ENCODE measurements at places on chromosomes 4 and X.

- H3K27me3 ChIP-seq = peaks cover 1% of the 10 kb centered on the region
- peaks cover 3% of the 10 kb centered on the region for H3K36me3 ChIP-seq
- H3K4me1 ChIP-seq = peaks cover 4% of the 10 kb centered on the region
- no peak for DNase-seq
These were observed 20.0 kb downstream of the STBD1 start for GRCh38 chr4:76326515-76326914.

DNA sequence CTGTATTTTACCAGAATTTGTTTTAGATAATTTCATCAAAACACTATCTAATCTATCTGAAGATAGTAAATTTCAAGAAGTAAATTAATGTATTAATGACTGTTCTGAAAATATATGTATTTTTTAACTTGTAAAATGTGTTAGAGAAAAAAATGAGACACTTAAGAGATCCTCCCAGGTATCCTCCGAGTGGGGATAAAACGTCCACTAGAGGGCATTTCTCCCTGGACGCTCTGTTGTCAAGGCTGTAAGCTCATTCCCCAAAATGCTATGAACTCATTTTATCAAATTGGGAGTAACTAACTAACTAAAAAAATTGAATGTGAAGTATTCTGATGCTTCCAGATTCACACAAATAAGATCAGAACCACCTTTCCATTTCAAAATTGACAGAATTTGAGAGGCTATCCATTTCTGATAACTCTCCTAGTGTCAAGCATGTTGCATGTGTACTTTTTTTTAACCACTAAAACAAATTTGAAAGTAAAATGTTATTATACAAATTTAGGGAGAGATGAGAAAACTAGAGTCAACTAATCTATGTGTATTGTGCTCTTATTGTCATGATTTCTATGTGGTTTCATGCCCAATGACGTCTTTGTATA, 337.3 kb upstream of the HS3ST1 start:
- peak; percentile 30 for DNase-seq
- H3K27me3 ChIP-seq = no peaks in the 10 kb centered on the region
- no peaks in the 10 kb centered on the region for H3K4me1 ChIP-seq
- H3K27ac ChIP-seq = no peak overlapping the region
- H3K36me3 ChIP-seq = no peaks in the 10 kb centered on the region

GRCh38 chr4:156191044-156191781, 237.5 kb upstream of the CTSO start:
- no peak overlapping the region for H3K27ac ChIP-seq
- no peaks in the 10 kb centered on the region for H3K36me3 ChIP-seq
- no peak overlapping the region for H3K4me3 ChIP-seq
- no peaks in the 10 kb centered on the region for H3K4me1 ChIP-seq
- no peaks in the 10 kb centered on the region for H3K27me3 ChIP-seq
- no peak for DNase-seq

GRCh38 chr4:10608501-10609219, 75.9 kb downstream of the CLNK start:
- H3K27ac ChIP-seq = no peak overlapping the region
- DNase-seq = no peak
- no peaks in the 10 kb centered on the region for H3K36me3 ChIP-seq
- H3K4me1 ChIP-seq = no peaks in the 10 kb centered on the region
- no peaks in the 10 kb centered on the region for H3K27me3 ChIP-seq

DNA sequence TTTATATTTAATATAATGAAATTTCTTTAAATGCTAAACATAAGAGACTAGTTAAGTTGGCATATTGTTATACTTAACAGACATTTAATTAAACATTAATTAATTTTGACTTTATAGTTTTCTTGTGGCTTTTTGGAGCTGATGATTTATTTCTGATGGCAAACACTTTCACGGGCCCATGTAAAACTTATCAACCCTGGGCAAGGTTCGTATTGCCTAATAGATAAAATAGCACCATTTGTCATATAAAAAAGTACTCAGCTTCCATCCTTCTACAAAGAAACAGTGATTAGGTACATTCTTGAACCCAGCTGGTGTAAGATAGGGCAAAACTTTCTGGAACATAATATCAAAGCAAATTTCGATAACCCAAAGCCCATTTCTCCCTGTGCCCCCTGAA, 63.2 kb downstream of the PAK3 start:
- H3K27me3 ChIP-seq = no peaks in the 10 kb centered on the region
- no peak overlapping the region for H3K27ac ChIP-seq

- H3K27me3 ChIP-seq = no peaks in the 10 kb centered on the region
- no peak for DNase-seq
- no peak overlapping the region for H3K27ac ChIP-seq
- peaks cover 3% of the 10 kb centered on the region for H3K36me3 ChIP-seq
- peaks cover 34% of the 10 kb centered on the region for H3K4me1 ChIP-seq
These were observed 20.2 kb upstream of the RHOH start for GRCh38 chr4:40176602-40177001.

- H3K36me3 ChIP-seq = no peaks in the 10 kb centered on the region
- H3K4me1 ChIP-seq = peaks cover 12% of the 10 kb centered on the region
- H3K4me3 ChIP-seq = no peak overlapping the region
- no peak for DNase-seq
These were observed 159.1 kb upstream of the KIT start for GRCh38 chr4:54498661-54499111.

DNA sequence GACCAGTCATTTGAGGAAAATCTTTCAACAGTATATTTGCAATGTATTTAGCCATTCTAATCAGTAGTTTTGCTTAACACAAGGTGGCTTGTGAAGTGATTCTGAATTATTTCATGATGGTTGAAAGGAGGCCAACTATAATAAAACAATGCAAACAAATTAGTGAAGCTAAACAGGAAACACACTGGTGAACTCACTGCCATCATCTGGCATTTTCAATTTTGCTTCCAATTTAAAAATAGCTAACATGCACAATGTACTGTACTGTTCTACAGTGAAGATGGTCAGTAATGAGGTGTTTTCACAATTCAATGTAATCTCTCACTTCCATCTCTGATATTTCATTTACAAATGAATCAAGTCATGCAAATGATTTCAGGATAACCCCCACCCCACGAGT, 31.1 kb downstream of the PGRMC2 start:
- H3K36me3 ChIP-seq = no peaks in the 10 kb centered on the region
- no peak overlapping the region for H3K27ac ChIP-seq
- no peak overlapping the region for H3K4me3 ChIP-seq
- H3K27me3 ChIP-seq = peaks cover 5% of the 10 kb centered on the region
- H3K4me1 ChIP-seq = no peaks in the 10 kb centered on the region
- no peak for DNase-seq

DNA sequence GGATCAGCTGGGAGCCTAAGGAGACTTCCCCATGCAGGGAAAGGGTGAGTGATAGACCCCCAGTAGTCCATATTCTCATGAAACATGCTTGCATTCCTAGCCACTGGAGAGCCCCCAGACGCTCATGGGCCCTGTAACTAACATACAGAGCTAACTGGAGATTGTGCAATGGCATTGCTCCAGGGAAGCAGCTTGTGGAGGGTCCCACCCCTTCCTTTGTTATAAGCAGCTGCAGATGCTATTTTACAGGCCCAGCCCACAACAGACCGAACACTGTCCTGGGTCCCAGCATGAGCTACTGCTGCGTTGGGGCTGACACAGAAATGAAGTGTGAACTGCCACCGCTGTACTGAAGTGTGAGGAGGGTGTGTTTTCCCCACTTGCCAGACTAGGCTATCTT, 1465.7 kb upstream of the DIAPH2 start:
- H3K4me3 ChIP-seq = no peak overlapping the region
- no peaks in the 10 kb centered on the region for H3K27me3 ChIP-seq
- H3K36me3 ChIP-seq = no peaks in the 10 kb centered on the region
- H3K27ac ChIP-seq = no peak overlapping the region
- no peaks in the 10 kb centered on the region for H3K4me1 ChIP-seq

GRCh38 chr4:5930876-5931275, 38.0 kb upstream of the CRMP1 start:
- no peaks in the 10 kb centered on the region for H3K4me1 ChIP-seq
- no peak for DNase-seq
- H3K4me3 ChIP-seq = no peak overlapping the region
- peaks cover 12% of the 10 kb centered on the region for H3K27me3 ChIP-seq
- no peak overlapping the region for H3K27ac ChIP-seq

GRCh38 chrX:38986586-38986985, 185.3 kb downstream of the MID1IP1 start:
- no peak overlapping the region for H3K4me3 ChIP-seq
- H3K27ac ChIP-seq = no peak overlapping the region
- no peaks in the 10 kb centered on the region for H3K27me3 ChIP-seq
- no peaks in the 10 kb centered on the region for H3K36me3 ChIP-seq

- no peak overlapping the region for H3K4me3 ChIP-seq
- H3K36me3 ChIP-seq = peaks cover 30% of the 10 kb centered on the region
- H3K27ac ChIP-seq = no peak overlapping the region
- no peaks in the 10 kb centered on the region for H3K27me3 ChIP-seq
These were observed 6.4 kb downstream of the FAM200B start for GRCh38 chr4:15688051-15688450.

DNA sequence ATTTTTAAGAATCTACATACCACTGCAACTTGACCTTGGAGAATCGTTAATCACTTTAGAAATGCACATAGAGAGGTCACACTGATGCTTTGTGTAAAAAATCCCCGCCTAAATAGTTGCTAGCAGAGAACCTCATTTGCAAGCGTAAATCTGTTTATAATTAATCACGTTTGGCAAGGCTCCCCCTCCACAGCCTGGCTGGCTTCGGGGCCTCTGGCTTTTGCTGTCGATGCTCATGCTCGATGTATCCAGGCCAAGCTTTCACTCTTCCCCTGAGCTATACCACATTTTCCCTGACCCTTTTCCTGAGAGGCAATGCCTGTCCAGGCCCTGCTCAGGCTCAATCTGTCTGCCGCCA, 23.4 kb downstream of the CYTL1 start:
- no peak overlapping the region for H3K4me3 ChIP-seq
- peaks cover 17% of the 10 kb centered on the region for H3K27me3 ChIP-seq
- no peaks in the 10 kb centered on the region for H3K4me1 ChIP-seq
- no peaks in the 10 kb centered on the region for H3K36me3 ChIP-seq

GRCh38 chr4:1809754-1810502, 16.8 kb downstream of the FGFR3 start:
- H3K36me3 ChIP-seq = peaks cover 14% of the 10 kb centered on the region
- no peaks in the 10 kb centered on the region for H3K4me1 ChIP-seq
- DNase-seq = peak; percentile 75

DNA sequence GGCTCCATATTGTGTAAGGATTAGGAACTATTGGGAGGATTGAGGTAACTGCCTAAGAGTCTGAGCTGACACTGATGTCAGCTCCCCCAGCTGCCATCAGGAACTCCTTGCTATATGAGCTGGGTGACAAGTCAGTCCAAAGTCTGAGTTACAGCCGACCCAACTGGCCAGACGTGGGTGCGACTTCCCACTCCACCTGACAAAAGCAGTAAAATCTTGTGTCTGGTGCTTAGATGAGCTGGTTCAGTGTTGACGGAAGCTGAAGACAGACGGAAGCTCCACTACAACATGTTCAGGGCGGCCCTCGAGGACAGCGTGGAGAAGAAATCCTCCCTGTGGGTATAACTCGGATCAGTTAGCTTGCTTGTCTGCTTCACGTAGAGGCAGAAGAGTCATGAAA, 22.8 kb upstream of the NAT8L start:
- no peak overlapping the region for H3K4me3 ChIP-seq
- no peaks in the 10 kb centered on the region for H3K36me3 ChIP-seq
- no peak for DNase-seq
- H3K4me1 ChIP-seq = no peaks in the 10 kb centered on the region
- no peak overlapping the region for H3K27ac ChIP-seq

GRCh38 chr4:185793716-185794115, 18.3 kb downstream of the SORBS2 start:
- no peak for DNase-seq
- no peak overlapping the region for H3K4me3 ChIP-seq
- H3K4me1 ChIP-seq = no peaks in the 10 kb centered on the region
- no peaks in the 10 kb centered on the region for H3K36me3 ChIP-seq
- no peak overlapping the region for H3K27ac ChIP-seq

DNA sequence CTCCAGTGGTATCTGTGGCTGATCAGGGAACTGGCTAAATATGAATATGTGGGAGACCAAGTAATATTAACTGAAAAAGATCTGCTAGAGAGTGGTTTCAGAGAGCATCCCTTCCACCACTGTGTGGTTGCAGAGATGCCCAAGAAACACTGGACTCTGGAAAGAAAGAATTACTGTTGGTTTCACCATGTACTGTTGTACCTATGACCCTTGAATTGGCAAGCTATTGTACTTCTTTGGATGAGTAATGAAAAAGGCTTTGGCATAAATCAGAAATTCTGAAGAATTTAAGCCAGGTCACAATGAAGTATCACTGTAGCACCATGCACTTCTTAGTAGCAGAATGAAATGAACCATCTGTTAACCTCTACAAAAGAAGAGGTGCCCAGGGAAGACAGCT, 134.4 kb upstream of the INTU start:
- H3K27me3 ChIP-seq = peaks cover 3% of the 10 kb centered on the region
- H3K4me1 ChIP-seq = no peaks in the 10 kb centered on the region
- no peak for DNase-seq

DNA sequence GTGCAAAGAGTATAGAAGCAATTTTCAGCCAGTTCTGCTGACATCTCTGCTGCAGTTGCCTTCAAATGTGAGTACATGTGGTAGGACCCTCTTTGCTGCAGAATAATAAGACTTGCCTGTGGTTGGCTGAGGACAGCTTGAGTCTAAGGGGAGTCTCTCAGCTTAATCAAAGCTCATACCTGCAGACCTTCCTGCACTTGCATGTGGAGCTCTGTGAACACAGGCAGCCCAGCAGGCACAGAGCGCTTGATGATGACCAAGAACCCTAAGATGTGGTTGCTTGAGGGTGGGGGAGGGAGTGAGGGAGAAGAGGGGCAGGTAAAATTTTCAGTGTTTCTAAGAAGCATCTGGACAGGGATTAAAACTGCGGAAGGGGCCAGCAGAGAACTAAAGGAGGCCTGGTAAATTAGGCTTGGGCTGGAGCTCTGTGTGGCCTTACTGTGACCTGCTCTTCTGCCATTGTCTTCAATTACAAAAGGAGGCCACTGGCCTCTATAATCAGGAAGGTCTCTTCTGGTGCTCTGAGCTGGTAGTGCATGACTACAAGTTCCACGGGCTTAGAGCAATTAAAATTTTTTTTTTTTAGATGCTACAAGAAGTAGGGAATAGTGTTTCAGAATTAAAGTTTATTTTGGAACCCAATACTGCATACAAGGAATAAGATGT, 59.9 kb upstream of the CHRNA9 start:
- H3K27ac ChIP-seq = peak overlapping the region; percentile 36
- H3K27me3 ChIP-seq = no peaks in the 10 kb centered on the region
- peak; percentile 48 for DNase-seq
- H3K4me1 ChIP-seq = peaks cover 32% of the 10 kb centered on the region
- H3K36me3 ChIP-seq = no peaks in the 10 kb centered on the region

DNA sequence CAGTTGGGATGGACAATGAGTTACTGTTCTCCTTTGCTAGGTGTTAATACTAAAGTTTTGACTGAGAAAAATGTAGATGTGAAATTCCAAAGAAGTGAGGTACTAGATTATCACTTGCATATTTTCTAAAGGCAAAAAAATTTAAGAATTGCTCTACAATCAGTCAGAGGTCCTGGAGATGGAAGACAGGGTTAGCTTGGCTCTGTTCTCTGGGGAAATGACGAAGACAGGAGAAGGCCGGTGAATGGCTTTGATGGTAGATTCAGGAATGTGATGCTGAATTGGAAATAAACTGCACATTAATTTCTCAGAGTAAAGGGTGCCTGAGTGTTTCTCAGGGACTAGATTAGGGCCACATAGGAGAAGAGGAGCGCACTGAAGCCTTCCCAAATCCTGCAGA, 214.0 kb upstream of the LEF1 start:
- DNase-seq = no peak
- no peak overlapping the region for H3K4me3 ChIP-seq
- no peaks in the 10 kb centered on the region for H3K36me3 ChIP-seq
- no peak overlapping the region for H3K27ac ChIP-seq
- H3K27me3 ChIP-seq = peaks cover 18% of the 10 kb centered on the region

Measured in activated CD8-positive, alpha-beta T cell treated with anti-CD3 and anti-CD28 coated beads, Interleukin-2, amount 10 ng/mL, durations not matched to agents 7 days and 5 days (primary cell).